NCI-H446 (cell line): ENCODE measurements at places on chromosomes 5 and 9.

DNA sequence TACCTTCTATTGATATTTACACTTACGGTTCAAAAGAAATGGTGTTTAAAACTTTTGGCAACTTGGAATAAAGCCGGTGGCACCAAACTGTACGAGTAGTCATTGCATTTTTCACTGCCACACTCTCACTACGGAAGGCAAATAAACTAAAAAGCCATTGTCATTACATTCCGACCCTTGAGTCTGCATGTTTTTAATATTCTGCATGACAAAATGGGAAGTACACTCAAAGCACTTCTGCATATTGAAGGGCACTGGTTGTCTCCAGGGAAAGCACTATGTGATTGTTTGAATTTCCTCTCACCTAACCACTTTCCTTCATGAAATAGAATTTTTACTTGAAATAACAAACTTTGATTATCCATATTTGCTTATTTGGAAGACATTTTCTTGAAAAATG lies 426.3 kb downstream of the CETN3 start:
- DNase-seq: no peak

DNA sequence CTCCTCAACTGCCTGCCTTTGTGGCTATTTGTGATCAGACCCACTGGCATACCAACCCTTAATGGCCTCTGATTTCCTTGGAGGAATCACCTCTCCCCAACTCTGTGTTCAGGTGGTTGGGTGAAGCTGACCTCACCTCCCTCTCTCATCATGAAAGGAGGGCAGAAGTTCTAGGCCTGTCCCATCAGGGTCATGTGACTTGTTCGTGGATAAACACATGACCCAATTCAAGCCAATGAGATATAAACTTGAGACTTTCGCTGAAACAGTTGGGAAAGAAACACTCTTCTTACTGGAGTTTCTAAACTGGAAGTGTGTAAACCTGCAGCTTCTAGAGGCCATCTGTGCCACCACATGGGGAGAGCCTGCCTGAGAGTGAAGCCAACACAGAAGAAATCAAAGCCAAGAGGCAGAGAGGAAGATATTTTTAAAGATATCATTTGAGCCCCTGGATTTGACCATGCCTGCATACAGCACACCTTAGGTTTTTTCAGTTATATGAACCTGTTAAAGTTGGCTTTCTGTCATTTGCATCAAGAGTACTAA lies 5.8 kb downstream of the GABBR2 start:
- no peak for DNase-seq

- no peak for DNase-seq
These were observed 188.8 kb downstream of the MTRR start for GRCh38 chr5:8057769-8058168.

DNA sequence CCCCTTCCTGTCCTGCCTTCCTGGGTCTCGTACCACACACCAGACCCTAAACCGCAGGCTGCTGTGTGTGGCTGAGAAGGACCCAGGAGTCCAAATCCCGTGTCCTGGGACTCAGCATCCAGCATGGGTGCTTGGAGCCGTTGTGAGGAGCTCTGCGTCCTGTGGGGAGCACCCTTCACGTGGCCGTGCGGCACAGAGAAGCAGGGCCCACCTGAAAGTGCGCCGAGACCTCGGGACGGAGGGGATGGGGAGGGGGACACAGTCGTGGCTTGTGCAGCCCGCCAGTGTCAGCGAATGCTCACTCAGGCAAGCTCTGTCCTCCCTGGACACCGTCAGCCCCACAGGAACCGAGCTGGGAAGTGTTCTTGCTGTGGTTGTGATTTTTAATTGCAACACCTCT lies 244.6 kb downstream of the CACNA1B start:
- DNase-seq: no peak

GRCh38 chr9:134055981-134056461 lies 11.8 kb downstream of the BRD3 start:
- DNase-seq: peak; percentile 21

GRCh38 chr9:87830446-87830845 lies 52.2 kb upstream of the SPATA31E1 start:
- DNase-seq: no peak

- no peak for DNase-seq
These were observed 5.0 kb downstream of the TARS1 start for GRCh38 chr5:33445798-33446197.

DNA sequence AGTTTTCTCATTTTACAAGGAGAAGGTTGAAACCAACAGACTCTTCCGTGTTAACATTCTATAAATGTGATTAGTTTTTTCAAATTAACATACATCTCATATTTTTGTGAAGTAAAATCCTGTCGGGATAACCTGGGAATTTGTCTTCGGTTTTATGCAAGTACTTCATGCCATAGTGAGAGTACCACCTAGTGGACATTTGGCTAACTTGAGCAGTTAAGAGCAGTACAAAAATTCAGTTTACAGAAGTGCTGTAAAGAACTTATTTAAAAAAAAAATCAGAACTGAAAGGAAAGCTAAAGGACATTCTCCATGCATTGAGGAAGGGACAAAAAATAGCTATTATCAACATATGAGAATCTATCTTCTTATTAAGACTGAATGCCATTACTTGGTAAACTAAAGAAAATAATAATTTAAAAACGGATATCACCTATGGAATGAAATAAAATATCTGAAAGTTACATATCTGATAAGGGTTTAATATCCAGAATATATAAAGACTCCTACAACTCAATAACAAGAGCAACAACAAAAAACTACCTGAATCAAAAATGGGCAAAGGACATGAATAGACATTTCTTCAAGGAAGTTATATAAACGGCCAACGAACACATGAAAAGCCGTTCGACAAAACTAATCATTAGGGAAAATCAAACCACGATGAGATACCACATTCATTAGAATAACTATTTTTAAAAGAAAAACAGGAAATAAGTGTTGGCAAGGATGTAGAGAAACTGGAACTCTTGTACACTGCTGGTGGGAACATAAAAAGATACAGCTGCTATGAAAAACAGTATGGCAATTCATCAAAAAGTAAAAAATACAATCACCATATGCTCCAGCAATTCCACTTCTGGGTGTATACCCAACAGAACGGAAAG lies 117.0 kb upstream of the GNA14 start:
- no peak for DNase-seq

- no peak for DNase-seq
These were observed 105.3 kb downstream of the THBS4 start for GRCh38 chr5:80140496-80140895.
